ENCODE measurements at places on chromosomes 2 and 18.

GRCh38 chr2:109611467-109612095 lies 2.2 kb downstream of the SEPTIN10 start:
- peak; percentile 13 for DNase-seq

GRCh38 chr2:160019374-160020090 lies 42.9 kb downstream of the PLA2R1 start:
- DNase-seq: no peak

- no peak for DNase-seq
Measured at GRCh38 chr2:127080938-127081755, 25.8 kb downstream of the BIN1 start.

DNA sequence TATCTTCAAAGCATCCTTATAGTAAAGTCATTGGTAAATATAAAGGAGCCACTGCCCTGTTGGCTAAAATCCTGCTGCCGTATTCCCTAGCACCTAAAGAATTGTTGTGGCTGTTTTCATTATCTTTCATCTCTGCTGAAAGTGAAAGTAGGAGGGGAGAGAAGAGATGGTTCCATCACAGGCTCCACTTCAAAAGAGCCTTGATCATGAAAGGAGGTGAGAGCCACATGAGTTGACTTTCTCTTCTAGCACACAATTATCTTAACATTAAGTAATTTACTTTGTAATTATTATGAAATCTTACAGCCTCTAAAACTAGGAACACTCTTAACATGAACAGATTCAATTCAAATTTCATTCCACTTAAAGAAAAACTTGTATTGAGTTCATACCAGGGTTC lies 1050.9 kb upstream of the LRRTM1 start:
- no peak for DNase-seq

- no peak for DNase-seq
Measured at GRCh38 chr2:75055142-75055819, 96.8 kb downstream of the POLE4 start.

DNA sequence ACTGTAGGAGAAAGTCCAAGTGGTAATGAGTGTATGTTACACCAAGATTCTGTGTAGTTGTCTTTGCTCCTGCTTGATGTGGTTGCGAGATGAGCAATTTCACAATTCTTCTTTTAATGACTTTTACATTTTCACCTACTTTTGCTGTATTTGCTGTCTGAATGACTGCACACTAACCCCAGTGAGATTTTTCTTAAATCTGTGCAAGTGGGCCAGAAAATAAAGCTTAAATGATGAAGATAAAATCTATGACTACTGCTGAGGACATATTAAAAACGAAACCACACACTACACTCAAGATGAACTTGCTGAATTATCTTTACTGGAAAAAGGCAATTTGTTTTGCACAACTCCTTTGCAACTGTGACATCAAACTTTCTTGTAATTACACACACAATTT lies 4.1 kb downstream of the LDAH start:
- DNase-seq: no peak

DNA sequence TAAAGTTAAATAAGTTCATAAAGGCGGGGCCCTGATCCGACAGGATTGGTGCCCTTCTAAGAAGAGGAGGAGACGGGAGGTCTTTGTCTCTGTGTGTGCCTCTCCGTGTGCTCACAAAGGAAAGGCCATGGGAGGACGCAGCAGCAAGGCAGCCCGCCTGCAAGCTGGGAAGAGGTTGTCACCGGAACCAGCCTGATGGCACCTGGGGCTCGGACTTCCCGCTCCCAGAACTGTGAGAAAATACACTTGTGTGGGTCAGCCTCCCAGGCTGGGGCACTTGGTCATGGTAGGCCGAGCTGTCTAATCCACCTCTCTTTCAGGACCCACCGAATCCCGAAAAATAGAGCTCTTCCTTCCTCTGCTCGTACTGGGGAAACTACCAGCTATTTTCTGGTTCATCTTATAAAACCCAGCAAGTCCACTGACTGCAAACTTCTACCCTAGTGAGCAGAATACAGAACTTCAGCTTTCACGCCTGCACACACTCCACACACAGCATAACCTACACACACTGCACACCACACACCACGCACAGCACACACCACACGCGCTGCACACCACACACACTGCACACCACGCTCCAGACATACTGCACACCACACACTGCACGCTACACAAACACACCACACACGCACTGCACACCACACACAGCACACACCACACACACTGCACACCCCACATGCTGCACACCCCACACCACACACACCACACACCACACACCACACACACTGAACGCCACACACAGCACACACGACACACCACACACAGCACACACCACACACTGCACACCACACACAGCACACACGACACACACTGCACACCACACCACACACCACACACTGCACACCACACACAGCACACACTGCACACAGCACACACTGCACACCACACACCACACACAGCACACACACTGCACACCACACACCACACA lies 58.1 kb downstream of the ASB1 start:
- no peak for DNase-seq

GRCh38 chr2:233473386-233473791 lies 93.2 kb downstream of the USP40 start:
- no peak for DNase-seq

DNA sequence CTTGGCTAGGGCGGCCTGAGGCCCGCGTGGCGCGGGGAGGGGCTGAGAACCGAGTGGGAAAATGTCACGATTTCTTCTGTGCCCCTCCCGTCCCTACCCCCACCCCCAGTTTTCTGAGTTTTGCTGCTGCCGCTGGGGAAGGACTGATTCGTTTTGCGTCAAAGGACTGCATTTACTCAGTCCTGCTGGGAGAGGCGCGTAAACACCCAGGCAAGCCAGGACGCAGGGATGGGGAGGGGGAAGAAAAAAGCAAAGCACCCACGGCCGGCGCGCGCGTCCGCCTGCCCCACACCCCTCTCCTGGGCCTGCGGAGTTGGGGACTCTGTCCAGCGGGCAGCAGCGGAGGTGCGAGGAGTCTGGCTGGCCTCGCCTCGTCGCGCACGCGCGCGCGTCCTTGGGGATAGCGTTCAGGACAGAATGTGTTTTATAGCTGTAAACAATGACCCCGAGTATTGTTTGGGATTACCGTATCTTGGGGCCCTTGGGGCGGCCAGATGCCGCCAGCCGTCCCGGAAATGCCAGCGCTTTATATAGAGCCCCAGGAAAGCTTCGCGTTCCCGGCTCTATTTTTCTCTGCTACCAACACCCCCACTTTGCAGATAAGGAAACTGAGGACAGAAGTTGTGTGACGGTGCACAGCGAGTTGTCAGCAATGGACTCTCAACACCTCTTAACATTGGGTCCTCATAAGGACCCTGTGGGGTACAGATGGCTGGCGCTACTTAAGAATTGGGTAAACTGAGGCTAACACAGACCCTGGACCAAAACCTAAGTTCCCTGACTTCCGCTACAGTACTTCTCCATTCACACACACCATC lies 1.7 kb upstream of the FOSL2 start:
- DNase-seq: peak; percentile 49

GRCh38 chr2:208556983-208557484 lies 150.4 kb downstream of the PTH2R start:
- DNase-seq: peak; percentile 22
